ENCODE measurements at places on chromosomes 16 and 17. TPM values are rescaled to one million over a fixed set of nuclear protein-coding genes. Genes with fewer than 3 reads are reported as not detected.

- no peak for DNase-seq
These were observed 8.1 kb downstream of the ZC3H7A start for GRCh38 chr16:11788914-11789313.

DNA sequence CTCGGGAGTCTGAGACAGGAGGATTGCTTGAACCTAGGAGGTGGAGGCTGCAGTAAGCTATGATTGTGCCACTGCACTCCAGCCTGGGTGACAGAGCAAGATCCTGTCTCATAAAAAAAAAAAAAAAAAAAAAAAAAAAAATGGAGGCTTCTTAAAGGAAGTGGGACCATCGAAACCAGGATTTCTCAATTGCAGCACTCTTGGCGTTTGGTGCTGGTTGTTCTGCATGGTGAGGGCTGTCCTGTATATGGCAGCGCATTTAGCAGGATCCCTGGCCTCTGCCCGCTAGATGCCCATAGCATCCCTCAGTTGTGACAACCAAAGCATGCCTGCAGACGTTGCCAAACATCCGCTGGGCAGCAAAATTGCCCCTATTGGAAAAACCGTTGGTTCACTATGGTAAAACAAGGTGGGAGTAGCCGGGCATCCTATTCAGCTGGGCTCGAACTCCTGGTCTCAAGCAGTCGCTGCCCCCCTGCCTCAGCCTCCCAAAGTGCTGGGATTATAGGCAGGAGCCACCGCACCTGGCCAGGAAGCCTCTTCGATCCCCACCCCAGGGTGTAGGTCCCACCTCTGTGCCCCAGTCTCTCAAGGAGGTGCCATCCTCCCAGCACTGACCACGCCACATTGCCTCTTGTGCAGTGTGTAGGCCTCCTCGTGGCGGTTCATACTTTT is 6.5 kb upstream of the NPIPB7 start:
- DNase-seq = no peak

DNA sequence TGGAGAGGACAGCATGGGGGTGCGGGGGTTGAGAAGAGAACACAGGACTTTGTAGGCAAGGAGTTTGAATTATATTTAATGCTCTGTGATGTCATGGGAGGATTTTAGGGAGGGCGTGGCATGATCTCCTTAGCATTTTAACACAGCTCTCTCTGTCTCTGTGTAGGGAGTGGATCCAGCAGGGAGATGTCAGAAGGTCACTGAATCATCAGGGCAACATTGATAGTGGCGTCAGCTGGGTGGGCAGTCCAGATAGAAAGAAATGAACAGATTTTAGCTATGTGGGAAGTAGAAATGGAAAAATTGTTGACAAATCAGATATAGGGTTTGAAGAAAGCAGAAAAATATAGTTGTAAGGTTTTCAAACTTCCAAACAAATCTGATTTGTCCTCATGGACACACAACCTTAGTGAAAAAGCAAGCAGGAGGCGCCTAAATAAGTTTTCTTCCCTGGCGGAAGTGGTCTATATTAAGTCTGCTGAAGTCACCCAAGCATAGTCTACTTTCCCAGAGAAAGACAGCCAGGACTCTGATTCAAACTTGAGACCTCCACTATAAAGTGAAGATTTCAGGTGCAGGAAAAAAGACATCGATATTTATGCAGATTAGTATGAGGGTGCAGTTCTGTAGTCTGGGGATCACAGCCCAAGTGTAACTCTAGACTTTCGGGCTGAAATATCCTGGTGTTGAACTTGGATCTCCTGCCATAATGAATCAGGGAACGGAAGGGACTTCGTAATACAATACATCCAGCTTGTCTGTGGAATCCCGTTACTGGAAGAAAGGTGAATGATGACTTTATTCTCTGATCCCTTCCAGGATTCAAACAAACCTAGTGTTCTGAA is 10.1 kb upstream of the PCTP start:
- no peak for DNase-seq

DNA sequence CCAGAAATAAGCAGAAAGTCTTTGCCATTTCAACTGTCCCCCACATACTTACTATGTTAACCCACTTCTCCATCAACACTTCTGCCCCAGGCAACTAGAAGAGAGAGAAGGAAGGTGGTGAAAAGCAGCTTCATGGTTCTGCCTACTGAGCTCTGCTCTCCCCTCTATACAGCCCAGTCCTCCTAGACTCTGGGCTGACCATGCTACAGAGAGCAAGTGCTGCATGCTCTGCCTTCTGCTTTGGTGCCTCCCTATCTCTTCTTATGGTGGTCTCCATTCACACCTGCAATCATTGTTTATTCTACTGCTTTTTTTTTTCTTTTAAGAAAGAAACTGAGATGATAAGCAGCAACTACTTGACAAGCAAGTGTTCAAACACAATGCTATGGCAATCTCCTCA is 20.3 kb upstream of the CD300E start:
- no peak for DNase-seq

Gene ORAI3
- 40.0 TPM for total RNA-seq

Data from glomerular endothelial cell (primary cell).